ENCODE measurements at places on chromosomes 4 and X.

- DNase-seq: no peak
Measured at GRCh38 chrX:120840827-120841226, 34.8 kb downstream of the CT47B1 start.

- no peak for DNase-seq
Measured at GRCh38 chr4:80538276-80538926, 202.9 kb downstream of the CFAP299 start.

GRCh38 chr4:43316813-43317212 lies 424.3 kb downstream of the GRXCR1 start:
- DNase-seq: no peak

DNA sequence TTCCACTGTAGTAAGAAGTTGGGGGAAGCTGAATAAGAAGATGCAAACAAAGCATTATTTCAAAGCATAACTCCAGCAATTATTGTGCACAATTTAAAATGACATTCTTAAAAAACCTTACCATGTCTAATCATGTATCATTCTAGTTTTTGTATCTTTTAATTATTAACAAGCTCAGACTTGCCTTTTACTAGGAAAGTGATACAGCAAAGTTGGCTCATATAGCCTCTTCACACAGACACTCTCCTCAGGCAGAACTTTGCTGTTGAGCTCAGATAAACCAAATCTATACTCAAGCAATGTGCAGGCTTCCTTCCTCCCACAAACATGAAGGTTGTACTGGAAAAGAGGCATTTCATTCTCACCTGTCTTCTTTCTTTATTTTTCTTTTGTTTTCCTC lies 358.7 kb upstream of the EMCN start:
- DNase-seq: no peak

DNA sequence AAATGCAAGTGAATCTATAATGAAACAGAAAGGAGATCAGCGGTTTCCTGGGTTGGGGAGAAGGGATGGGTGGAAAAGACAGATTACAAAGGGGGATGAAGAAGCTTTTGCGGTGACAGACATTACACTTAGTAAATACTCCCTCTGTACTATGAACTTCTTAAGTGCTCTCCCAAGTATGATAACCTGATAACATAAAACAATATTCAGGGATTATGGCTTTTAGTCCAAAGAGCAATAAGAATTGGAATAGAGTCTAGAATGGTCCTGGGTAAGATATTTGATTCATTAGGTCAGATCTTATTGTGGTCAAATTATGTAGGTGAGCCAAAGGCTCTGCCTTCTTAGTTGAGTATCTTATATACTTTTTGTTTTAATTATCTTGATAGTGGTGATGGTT lies 9.2 kb downstream of the LRRC66 start:
- DNase-seq: no peak

GRCh38 chr4:107069049-107069448 lies 32.9 kb upstream of the DKK2 start:
- no peak for DNase-seq

DNA sequence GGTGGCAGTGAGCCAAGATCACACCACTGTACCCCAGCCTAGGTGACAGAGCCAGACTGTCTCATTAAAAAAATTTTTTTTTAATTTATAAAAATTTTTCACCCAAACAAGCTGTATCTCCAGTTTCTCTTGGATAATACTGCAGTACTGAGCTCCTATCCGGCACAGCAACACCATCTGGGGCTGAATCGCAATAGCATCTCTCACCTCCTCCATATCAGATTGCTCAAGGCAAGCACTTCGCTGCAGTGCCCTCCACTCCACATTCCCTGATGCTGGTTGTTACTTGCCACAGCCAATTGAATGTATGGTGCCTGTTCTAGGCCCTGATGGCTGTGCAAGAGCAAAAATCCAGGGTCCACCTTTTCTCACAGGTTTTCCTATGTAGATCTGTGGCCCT lies 69.3 kb upstream of the FAM241A start:
- DNase-seq: no peak

DNA sequence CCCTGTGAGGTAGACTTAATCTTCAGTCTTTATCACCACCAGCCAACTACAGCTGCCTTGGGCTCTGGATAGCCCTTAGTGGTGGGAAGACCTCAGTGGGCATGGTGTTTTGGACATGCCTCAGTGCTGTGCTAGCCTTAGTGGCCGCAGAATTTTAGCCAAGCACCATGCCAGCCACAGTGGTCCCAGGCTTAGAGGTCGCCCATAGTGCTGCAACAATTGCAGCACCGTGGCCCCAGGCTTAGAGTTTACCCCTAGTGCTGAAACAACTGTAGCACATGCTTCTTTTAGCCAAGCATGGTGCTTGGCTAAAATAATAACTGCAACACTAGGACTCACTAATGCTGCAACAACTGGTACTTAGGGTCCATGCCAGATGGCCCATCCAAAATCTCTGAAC lies 38.9 kb upstream of the SULT1B1 start:
- DNase-seq: no peak

DNA sequence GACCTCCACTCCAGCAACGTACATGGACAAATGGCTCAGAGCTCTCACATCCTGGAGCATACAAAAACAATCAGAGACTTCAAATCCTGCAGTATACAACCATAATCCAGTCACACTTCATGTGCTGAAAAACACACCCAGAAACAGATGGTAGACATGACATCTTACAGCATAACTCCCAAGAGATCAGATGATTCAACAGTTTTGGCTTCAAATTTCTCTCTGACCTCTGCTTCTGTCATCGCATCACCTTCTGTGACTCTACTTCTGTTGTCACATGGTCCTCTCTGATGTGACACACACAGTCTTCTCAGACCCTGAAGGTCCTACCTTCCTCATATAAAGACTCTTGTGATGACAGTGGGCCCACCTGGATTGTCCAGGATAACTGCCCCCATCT lies 18.5 kb downstream of the SUV39H1 start:
- no peak for DNase-seq

- peak; percentile 51 for DNase-seq
Measured at GRCh38 chrX:40167850-40168479, 70.2 kb upstream of the BCOR start.

DNA sequence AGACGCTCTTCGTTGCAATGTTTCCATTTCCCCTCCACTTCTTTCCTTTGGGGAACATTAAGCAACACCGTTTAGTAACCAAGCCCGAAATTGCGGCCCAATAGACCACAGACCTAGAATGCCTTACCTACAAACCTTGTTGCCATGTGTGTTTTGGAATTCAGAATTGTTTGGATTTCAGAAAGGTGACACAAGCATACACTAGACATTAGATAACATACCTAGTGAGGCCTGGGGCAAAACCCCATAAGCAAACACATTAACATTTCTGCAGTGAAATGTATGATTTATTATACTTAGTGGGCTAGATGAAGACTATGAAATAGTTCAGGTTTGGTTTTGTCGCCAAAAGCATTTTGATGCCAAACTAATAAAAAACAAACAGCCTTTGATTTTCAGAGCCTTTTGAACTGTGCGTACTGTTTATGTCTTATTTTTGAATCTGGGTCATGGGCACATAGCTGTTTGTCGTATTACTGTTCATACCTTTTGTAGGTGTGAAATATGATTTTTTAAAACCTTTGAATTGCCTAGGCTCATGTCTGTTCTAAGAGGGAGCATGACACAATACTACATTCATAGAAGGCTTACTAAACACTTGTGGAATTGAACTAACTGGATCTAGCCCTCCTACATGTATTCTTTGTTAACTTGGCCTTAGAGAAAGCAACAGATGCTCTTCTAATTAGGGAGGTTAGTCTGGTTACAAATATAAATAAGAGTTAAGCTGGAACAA lies 88.6 kb upstream of the TMEM164 start:
- no peak for DNase-seq

- no peak for DNase-seq
Measured at GRCh38 chr4:101993842-101994775, 203.6 kb downstream of the BANK1 start.

- no peak for DNase-seq
Measured at GRCh38 chr4:98289375-98289774, 28.2 kb downstream of the RAP1GDS1 start.

DNA sequence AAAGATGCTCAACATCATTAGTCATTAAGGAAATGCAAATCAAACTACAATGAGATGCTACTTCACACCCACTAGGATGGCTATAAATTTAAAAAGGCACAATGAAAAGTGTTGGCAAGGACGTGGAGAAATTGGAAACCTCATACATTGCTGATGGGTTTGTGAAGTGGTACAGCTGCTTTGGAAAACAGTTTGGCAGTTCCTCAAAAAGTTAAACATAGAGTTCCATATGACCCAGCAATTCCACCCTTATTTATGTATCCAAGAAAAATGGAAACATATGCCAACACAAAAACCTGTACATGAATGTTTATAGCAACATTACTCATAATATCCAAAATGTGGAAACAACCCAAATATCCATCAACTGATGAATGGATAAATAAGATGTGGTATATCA lies 101.3 kb upstream of the MAGEB10 start:
- no peak for DNase-seq

- peak; percentile 13 for DNase-seq
Measured at GRCh38 chr4:3412257-3413020, 29.3 kb upstream of the HGFAC start.

DNA sequence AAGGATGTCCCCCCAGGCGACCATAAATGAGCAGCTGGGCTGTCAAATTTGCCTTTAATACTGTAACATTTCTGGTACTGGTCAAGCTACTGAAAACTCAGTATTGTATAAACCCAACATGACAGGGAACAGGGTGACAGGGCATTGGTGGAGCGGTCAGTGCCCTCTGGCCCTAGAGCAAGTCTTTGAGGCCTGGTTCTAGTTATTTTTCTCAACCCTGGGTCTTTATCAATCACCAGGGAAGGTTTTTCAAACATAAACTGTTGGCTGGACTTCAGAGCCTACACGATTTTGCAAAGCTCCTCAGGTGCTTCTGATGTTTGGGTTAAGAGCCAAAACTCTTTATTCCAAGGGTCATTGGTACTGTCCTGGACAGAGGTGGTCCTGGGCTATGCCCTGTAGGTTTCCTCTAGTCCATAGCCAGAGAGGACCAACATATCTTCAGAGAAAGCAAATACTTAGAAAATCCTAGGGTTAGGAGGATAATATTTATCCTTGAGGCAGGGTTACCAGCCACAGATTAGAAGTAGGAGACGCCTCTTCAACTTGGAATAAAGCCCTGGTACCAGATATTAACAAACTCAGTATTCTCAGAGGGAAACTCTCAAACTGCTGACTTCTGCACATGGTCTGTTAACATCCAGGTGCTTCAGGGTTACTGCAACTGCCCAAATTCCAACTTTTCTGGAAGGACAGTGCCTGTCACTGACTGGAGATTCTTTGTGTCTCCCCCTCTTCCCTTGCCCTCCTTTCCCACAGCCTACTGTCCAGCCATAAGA lies 26.7 kb upstream of the ADH7 start:
- no peak for DNase-seq

GRCh38 chr4:44165938-44166337 lies 282.7 kb downstream of the KCTD8 start:
- DNase-seq: no peak

DNA sequence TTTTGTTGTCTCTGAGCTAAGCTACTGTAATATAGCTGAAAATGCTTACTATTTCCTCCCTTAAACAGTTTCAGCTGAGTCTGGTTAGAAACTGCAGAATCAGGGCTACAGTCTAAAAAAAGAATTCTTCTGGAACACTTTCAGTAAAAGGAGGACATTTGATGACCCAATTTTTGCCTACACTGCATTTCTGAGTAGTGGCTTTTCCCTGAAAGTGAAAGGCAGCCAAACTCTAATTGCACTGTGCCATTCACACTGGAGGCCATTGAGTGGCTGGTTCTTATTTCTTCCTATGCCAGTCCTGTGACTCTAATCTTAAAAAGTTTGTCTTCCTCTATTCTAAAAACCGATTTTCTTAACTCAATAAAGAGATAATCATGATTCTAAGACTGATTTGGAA lies 526.0 kb downstream of the CFAP47 start:
- DNase-seq: no peak

- no peak for DNase-seq
Measured at GRCh38 chrX:9687899-9688298, 77.7 kb downstream of the GPR143 start.

- DNase-seq: no peak
Measured at GRCh38 chr4:75699299-75699698, 25.1 kb upstream of the USO1 start.

GRCh38 chr4:171981185-171981584 lies 168.0 kb downstream of the GALNTL6 start:
- no peak for DNase-seq

GRCh38 chr4:174066611-174067205 lies 216.8 kb downstream of the FBXO8 start:
- no peak for DNase-seq

- DNase-seq: no peak
Measured at GRCh38 chrX:125544031-125544660, 224.5 kb downstream of the TEX13C start.

DNA sequence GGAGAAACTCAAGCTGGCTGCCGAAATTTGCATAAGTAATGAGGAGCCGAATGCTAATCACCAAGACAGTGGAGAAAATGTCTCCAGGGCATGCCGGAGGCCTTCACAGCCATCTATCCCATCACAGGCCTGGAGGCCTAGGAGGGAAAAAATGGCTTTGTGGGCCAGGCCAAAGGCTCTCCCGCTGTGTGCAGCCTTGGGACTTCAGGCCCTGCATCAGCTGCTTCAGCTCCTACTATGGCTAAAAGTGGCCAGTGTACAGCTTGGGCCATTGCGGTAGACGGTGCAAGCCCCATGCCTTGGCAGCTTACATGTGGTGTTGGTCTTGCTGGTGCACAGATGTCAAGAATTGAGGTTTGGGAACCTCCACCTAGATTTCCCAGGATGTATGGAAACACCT lies 162.6 kb upstream of the FAM47A start:
- DNase-seq: no peak

GRCh38 chr4:162661913-162662312 lies 498.1 kb upstream of the FSTL5 start:
- DNase-seq: no peak

DNA sequence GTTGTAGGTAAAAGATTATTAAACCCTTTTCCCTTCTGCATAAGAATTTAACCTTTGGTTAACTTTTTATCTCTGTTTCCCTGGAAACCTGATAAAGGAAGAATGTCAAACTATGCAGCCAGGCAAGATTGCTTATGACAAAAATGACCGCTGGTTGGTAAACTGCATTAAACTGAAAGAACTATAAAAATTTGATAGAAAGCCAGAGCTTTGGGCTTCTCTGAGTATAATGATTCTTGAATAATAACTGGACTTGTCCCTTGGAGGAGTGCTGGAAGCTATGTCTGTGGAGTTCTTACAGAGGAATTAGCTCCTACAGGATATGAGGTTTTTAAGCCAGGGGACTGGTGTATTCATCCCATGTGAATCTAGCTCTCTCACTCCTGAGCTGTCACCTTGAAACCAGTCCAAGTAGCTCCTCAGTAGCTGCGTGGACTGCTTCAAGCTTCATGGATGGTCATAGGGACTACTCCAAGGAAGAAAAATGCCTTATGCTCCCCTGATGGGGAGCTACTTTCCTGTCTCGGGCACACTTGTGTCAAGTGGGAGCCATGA lies 52.0 kb downstream of the RASL11B start:
- DNase-seq: no peak

GRCh38 chr4:101855239-101855638 lies 64.7 kb downstream of the BANK1 start:
- DNase-seq: no peak
